ENCODE measurements at places on chromosomes 2 and 18. TPM values are rescaled to one million over a fixed set of nuclear protein-coding genes. Genes with fewer than 3 reads are reported as not detected.

Gene PLB1
- 1.0 TPM for total RNA-seq

Gene OTOS
- not detected for total RNA-seq

Gene DRC1
- total RNA-seq, result not detected

Gene TYW5
- total RNA-seq, result 10.1 TPM

Gene HOXD9
- total RNA-seq, result 0.33 TPM

Gene PRKAG3
- not detected for total RNA-seq

Gene ACP1
- 62.0 TPM for total RNA-seq

Gene SERPINB10
- not detected for total RNA-seq

Gene DYNAP
- total RNA-seq, result not detected

Gene GCG
- 464 TPM for total RNA-seq

Gene DYSF
- total RNA-seq, result 3.1 TPM

Gene TBC1D8
- 63.8 TPM for total RNA-seq

- no peaks in the 10 kb centered on the region for H3K27me3 ChIP-seq
- H3K4me1 ChIP-seq, result peaks cover 49% of the 10 kb centered on the region
- no peaks in the 10 kb centered on the region for H3K36me3 ChIP-seq
- H3K27ac ChIP-seq, result no peak overlapping the region
- H3K4me3 ChIP-seq, result no peak overlapping the region
- no peak for DNase-seq
These were observed 19.4 kb downstream of the FZD5 start for GRCh38 chr2:207750345-207750744.

DNA sequence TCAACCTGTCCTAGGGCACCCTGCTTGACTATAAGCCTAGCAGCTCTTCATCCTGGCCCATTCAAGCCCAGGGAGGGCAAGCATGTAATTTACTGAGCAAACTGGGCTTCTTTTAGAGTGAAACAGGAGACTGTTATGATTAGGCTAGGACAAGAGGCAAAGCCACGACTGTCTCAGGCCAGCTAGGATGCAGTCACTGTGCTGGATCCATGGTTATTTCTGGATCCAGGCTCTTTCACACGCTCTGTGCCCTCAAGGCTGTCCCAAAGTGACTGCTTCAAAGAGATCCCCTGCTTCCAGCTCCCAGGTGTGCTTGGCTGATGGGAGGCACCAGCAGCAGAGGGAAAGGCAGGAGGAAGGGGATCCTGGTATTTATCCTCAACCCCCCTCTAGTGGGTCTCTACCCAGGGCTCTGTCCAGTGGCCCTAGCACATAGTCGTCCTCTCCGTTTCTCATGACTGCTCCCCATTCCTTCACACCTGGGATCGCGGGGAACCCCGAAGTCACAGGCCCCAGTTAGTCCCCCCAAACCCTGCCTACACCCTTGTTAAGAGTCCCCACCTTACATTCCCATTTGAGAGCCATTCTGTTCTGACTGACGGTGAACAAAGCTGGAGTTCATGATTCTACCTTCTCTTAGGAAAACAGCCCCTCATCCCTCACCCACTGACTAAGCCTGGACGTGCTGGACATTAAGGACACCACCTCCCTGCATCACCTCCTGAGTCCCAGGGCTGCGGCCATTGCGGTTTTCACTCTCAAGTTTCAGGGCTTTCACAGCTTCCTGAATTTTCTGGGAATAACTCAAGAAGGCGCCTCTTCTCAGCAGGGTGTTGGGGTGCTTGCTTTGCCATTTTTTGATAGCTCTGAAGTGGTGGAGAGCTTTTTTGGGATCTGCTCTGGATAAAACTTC is 63.2 kb downstream of the POLR1A start:
- no peak overlapping the region for H3K4me3 ChIP-seq
- H3K36me3 ChIP-seq, result peaks cover 5% of the 10 kb centered on the region
- no peak overlapping the region for H3K27ac ChIP-seq
- no peaks in the 10 kb centered on the region for H3K27me3 ChIP-seq

DNA sequence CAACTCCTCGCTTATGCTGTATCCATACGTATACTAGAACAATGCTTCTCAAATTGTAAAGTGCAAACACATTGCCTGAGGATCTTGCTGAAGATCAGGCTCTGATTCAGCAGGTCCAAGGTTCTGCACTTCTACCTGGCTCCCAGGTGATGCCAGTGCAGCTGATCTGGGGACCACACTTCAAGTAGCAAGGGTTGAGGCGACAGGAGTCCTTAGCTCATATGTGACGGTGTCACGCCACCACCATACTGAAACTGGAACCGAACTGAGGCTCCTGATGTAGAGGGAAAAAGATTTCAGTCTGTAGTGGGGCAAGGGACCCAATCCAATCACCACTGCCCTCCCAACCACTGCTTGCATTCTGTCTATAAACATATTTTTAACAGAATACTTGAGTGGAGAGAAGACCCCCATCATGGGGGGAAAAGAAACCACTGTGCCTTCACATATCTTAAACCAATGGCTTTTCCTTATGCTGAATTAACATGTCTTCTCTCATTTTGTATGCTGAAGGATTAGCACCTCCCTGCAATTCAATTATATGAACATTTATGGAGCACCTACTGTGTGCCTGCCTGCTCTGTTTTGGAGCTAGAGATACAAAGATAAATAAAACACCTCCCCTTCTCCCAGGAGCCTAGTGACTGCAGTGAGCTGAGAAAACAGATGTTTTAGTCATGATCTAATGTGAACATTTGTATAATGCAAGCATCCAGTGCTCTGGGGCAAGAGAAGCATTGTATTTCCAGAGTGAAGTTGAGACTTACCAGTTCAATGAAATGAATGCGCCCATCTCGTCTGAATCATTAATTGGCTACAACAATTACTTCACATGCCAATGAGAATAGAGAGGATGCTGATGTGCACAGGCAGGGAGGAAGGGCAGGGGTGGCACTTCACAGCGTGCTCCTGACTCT is 6.6 kb upstream of the ASAP2 start:
- no peak for DNase-seq
- H3K4me3 ChIP-seq, result no peak overlapping the region
- H3K27ac ChIP-seq, result no peak overlapping the region
- no peaks in the 10 kb centered on the region for H3K36me3 ChIP-seq

- no peaks in the 10 kb centered on the region for H3K4me1 ChIP-seq
- no peaks in the 10 kb centered on the region for H3K36me3 ChIP-seq
- H3K4me3 ChIP-seq, result no peak overlapping the region
- H3K27ac ChIP-seq, result no peak overlapping the region
- H3K27me3 ChIP-seq, result no peaks in the 10 kb centered on the region
- DNase-seq, result no peak
These were observed 141.3 kb downstream of the GBX2 start for GRCh38 chr2:236026841-236027240.

DNA sequence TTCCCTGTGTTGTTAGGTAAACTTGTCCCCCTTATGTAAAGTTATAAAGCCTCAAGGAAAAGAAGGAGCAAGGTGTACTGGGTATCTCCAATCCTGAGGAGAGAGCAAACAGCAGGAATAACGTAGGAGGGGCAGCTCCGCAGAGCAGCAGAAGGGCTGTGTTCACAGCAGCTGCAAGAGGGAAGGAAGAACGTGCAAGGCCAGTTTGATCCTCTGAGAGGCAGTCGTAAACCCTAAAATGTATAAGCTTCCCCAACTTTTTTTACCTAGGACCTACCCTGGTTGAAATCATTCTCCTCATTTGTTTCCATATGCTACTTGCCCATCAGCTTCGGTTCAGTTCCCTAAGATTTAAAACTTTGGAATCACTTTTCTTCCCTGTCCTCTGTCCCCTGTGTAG is 51.9 kb upstream of the MAP3K20 start:
- H3K27ac ChIP-seq, result no peak overlapping the region
- peaks cover 7% of the 10 kb centered on the region for H3K4me1 ChIP-seq
- H3K27me3 ChIP-seq, result no peaks in the 10 kb centered on the region
- H3K36me3 ChIP-seq, result no peaks in the 10 kb centered on the region

DNA sequence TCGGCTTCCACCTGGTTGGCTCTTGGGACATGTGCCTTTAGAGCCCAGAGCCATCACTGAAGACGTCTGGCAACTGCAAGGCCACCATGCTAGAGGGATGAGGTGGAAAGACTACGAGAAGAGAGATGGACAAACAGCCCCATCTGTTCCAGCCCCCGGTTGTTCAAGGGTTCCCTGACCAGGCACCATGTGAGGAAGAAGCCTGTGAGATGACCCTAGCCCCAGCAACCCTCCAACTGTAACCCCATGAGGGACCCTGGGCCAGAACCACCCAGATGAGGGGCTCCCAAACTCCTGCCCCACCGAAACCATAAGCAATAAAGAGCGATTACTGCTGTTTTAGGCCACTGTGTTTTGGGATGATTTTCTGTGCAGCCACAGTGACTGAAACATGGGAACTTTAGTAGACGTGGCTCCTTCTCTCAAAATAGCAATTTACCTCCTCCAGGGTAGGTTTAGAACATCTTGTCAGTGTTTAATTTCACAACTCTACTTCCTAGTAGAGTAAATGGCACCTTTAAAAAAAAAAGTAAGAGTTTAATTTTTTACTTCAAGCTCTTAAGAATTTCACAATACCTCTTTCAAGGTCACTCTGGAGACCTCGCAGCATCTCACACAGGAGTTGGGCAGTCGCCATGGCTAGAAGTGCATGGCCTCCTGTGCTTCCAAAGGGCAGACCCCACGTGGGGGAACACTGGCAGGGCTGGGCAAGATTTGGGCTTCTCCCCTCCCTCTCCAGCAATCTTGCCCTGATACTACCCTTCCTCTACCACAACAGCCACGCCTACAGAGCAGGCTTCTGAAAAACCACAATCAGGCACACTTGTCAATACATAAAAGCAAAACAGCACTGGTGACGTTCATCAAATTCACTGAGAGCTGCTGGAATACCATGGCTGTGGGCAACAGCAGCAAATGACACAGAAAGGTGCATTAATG is 48.8 kb downstream of the TMEM163 start:
- no peak overlapping the region for H3K4me3 ChIP-seq
- peak; percentile 80 for DNase-seq
- H3K27me3 ChIP-seq, result no peaks in the 10 kb centered on the region
- peak overlapping the region; percentile 85 for H3K27ac ChIP-seq
- H3K36me3 ChIP-seq, result no peaks in the 10 kb centered on the region

DNA sequence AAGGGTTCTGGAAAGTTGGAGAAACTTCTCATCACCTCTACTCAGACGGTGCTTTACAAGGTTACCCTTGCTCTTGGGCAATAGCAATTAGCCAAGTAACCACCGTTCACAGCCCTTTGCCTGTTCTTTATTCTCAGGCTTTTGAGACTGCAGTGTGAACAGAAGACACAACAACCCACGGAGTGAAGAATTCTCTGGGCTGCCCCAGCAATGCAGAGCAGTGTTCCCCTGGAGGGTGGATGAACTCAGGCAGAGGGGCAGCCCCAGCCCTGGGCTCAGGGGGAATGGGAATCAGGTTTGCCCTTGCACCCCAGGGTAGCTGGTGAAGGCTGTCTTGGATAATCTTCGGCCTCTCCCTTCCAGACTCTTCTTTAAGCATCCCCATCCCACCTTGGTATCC is 69.1 kb downstream of the MCFD2 start:
- H3K27ac ChIP-seq, result peak overlapping the region; percentile 88
- DNase-seq, result no peak
- H3K4me3 ChIP-seq, result no peak overlapping the region
- H3K4me1 ChIP-seq, result peaks cover 61% of the 10 kb centered on the region
- H3K27me3 ChIP-seq, result no peaks in the 10 kb centered on the region
- H3K36me3 ChIP-seq, result no peaks in the 10 kb centered on the region

GRCh38 chr2:109105113-109105512 is 23.9 kb upstream of the SH3RF3 start:
- H3K4me3 ChIP-seq, result no peak overlapping the region
- no peaks in the 10 kb centered on the region for H3K36me3 ChIP-seq
- no peak overlapping the region for H3K27ac ChIP-seq
- DNase-seq, result no peak
- no peaks in the 10 kb centered on the region for H3K4me1 ChIP-seq
- H3K27me3 ChIP-seq, result no peaks in the 10 kb centered on the region

- H3K27me3 ChIP-seq, result no peaks in the 10 kb centered on the region
- H3K4me1 ChIP-seq, result peaks cover 7% of the 10 kb centered on the region
- no peak overlapping the region for H3K27ac ChIP-seq
- DNase-seq, result no peak
- no peak overlapping the region for H3K4me3 ChIP-seq
These were observed 1.3 kb downstream of the KIAA2012 start for GRCh38 chr2:202074324-202074723.

DNA sequence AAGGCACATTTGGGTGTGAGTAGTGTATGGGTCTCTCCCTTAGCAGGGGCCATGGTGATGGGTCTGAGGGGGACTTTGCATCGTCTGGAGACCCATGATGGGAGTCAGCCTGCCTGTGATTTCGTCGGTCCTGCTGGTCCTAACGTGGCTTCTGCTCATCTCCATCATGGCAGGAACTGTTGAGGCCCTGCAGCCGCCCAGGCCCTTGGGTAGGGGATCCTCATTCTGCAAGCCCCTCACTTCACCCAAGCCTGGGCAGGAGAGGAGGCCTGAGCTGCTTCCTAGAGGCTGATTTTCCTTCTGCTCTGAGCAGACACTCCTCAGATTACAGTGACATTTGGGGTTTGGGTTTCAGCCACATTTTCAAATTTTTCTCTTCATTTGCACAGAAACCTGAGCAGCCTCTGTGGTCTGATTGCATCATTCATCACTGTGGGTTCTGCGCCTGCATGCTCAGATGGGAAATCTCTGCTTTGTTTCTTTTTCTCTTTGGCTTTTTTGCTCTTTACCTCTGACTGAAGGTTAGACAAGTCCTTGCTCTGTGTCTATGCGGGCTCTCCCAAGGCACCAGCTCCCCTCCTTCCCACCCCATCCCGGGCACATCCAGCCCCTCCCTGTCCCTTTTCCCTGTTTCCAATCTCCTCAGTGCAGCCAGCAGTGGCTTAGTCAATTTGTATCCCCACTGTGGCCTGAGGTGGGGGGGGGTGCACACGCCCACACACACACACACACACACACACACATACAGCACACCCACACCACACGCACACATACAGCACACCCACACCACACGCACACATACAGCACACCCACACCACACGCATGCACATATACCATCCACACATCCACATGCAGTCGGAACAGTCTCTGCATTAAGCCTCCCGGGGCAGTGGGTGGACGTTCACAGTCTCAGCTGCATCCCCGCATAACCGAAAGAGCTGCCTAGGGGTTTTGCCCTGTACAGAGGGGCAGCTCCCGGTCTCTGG is 305.4 kb upstream of the HS6ST1 start:
- H3K4me1 ChIP-seq, result no peaks in the 10 kb centered on the region
- H3K4me3 ChIP-seq, result no peak overlapping the region
- no peaks in the 10 kb centered on the region for H3K36me3 ChIP-seq
- no peak overlapping the region for H3K27ac ChIP-seq

GRCh38 chr2:154827286-154827685 is 128.8 kb downstream of the KCNJ3 start:
- H3K4me1 ChIP-seq, result no peaks in the 10 kb centered on the region
- no peaks in the 10 kb centered on the region for H3K27me3 ChIP-seq
- H3K27ac ChIP-seq, result no peak overlapping the region
- DNase-seq, result no peak

GRCh38 chr2:19207452-19207851 is 151.0 kb downstream of the OSR1 start:
- no peak for DNase-seq
- no peaks in the 10 kb centered on the region for H3K4me1 ChIP-seq
- H3K27ac ChIP-seq, result no peak overlapping the region
- H3K36me3 ChIP-seq, result no peaks in the 10 kb centered on the region

DNA sequence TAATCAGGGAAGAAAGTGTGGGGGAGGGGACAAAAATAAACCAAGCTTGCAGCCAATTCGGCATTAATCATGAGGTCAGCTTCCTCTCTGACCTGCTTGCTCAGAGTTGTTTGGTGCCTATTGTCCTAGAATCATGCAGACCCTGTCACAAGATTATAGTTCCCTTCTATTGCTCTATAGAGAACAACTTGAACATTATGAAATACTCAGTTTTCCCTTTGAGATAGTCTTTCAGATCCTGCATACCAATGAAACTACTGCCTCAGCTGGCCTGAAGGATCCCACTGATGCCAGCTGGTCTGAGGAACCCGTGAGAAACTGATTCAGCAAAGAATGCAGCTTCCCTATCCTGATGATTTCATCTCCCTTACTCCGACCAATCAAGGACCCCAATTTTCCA is 955 bp upstream of the BBS5 start:
- H3K4me1 ChIP-seq, result peaks cover 14% of the 10 kb centered on the region
- peak overlapping the region; percentile 69 for H3K27ac ChIP-seq
- no peak overlapping the region for H3K4me3 ChIP-seq
- no peak for DNase-seq

Data from body of pancreas (tissue), 4 donors.